PC-9 (cell line): ENCODE measurements at places on chromosomes 2 and 18. TPM values are rescaled to one million over a fixed set of nuclear protein-coding genes. Genes with fewer than 3 reads are reported as not detected.

The GDF7 gene
- 0.04 TPM in 1 of 2 replicates, not detected in the other for total RNA-seq

The OSR1 gene
- total RNA-seq = 6.4 and 6.9 TPM in 2 replicates

The PROM2 gene
- total RNA-seq = 129 and 147 TPM in 2 replicates

The SLC11A1 gene
- total RNA-seq = 0.35 and 0.44 TPM in 2 replicates

The EMILIN1 gene
- 0.83 and 1.6 TPM in 2 replicates for total RNA-seq

The LRATD1 gene
- 3.8 TPM in 2 replicates for total RNA-seq

The ZBTB7C gene
- not detected in 2 replicates for total RNA-seq

The PLEK gene
- total RNA-seq = not detected in 2 replicates

The GAD1 gene
- 3.5 and 4.3 TPM in 2 replicates for total RNA-seq

The STON1 gene
- total RNA-seq = 1.4 and 1.7 TPM in 2 replicates

The PRSS56 gene
- not detected in 2 replicates for total RNA-seq

The CRYGB gene
- total RNA-seq = not detected in 2 replicates

The MFSD2B gene
- 0.78 and 1.1 TPM in 2 replicates for total RNA-seq

The CPLX4 gene
- total RNA-seq = not detected in 2 replicates

The DNAH6 gene
- total RNA-seq = not detected in 2 replicates

The SIX3 gene
- total RNA-seq = 1.4 TPM in 2 replicates

The PSD4 gene
- 29.6 and 38.7 TPM in 2 replicates for total RNA-seq

The C1QL2 gene
- not detected in 2 replicates for total RNA-seq

The PAX3 gene
- not detected in 2 replicates for total RNA-seq

The LYPD1 gene
- total RNA-seq = 5.1 and 10.3 TPM in 2 replicates

The DLX1 gene
- 0.87 TPM in 1 of 2 replicates, not detected in the other for total RNA-seq

The CRYBA2 gene
- not detected in 2 replicates for total RNA-seq

The ASTL gene
- not detected in 2 replicates for total RNA-seq

The TEKT4 gene
- 0.15 TPM in 1 of 2 replicates, not detected in the other for total RNA-seq

The XDH gene
- 5.7 and 7.7 TPM in 2 replicates for total RNA-seq

The IKZF2 gene
- total RNA-seq = 22.2 and 28.3 TPM in 2 replicates

The HOXD1 gene
- not detected in 2 replicates for total RNA-seq

The NEMP2 gene
- total RNA-seq = 8.3 and 9.7 TPM in 2 replicates

The POTEJ gene
- not detected in 2 replicates for total RNA-seq

The MAPK4 gene
- not detected in 2 replicates for total RNA-seq

The ZNF142 gene
- total RNA-seq = 23.1 and 23.7 TPM in 2 replicates

The AMMECR1L gene
- 17.1 and 20.3 TPM in 2 replicates for total RNA-seq

The ALPG gene
- total RNA-seq = 0.76 and 1.2 TPM in 2 replicates

The GALNT5 gene
- 1.3 and 1.9 TPM in 2 replicates for total RNA-seq

The VSNL1 gene
- total RNA-seq = not detected in 2 replicates

The CNTNAP5 gene
- total RNA-seq = not detected in 2 replicates

The CPO gene
- total RNA-seq = not detected in 2 replicates

The REEP1 gene
- 0.25 and 0.31 TPM in 2 replicates for total RNA-seq

The DYNAP gene
- total RNA-seq = not detected in 2 replicates

The TCF23 gene
- not detected in 2 replicates for total RNA-seq

The UGT1A3 gene
- 60.3 and 67.1 TPM in 2 replicates for total RNA-seq

The DNAH7 gene
- total RNA-seq = 2.2 and 3.8 TPM in 2 replicates

The PJVK gene
- total RNA-seq = 14.6 and 16.9 TPM in 2 replicates

The NYAP2 gene
- total RNA-seq = 0.30 and 0.65 TPM in 2 replicates
